Endodermal cell (in vitro differentiated cells): ENCODE measurements at places on chromosomes 3 and 15. TPM values are rescaled to one million over a fixed set of nuclear protein-coding genes. Genes with fewer than 3 reads are reported as not detected.

DNA sequence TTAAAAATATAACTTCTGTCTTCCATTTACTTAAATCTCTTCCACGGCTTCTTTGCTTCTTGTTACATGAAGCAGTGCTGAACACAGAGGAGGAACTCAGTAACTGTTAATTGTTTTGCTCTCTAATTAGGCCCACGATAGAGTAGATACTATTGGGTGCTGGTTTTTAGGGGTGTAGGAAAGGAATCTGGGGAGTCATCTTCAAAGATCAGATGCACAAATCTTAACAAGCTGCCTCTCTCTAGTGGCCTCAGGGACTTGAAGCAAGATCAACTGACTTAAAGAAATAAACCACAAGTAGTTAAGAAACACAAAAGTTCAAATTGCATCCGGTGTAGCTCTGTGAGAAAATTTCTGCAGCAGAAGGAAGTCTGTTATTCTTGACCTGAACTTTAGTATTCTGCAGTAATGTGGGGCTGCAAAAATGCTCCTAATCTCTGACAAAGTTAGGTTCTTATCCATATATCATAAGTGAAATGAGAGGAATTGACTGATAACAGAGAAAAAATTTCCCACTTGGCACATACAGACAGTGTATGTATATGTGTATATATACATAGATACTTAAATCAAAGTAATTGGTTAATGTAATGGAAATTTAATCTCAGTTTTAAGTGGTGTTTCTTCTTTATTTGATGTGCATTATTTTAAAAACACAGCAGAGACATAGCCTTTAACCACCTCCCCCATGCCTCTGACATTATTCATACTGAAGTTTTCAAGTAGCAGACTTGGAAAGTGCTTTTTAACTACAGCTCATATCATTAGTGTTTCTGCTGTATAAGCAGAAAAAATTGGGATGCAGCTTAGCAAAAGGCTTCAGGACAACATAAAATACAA lies 51.8 kb downstream of the CHST2 start:
- no peak for DNase-seq

- DNase-seq: no peak
Measured at GRCh38 chr3:13195374-13195773, 122.1 kb upstream of the IQSEC1 start.

DNA sequence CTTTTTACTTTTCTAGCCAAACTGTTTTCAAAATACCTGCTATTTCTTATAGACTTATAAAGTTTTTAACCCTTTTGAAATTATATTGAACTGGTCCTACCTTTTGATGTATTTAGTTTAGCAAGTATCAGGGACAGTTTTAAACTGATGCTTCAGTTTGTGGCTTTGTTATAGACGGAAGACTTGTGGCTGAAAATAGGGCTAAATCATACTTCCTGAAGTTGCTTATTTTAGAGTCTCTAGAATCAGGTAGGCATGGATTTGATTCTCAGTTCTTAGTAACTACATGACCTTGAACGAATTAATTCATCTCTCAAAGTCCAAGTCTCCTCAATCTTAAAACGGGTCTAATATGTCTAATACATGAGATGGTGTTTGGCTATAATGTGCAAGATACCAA lies 322.8 kb downstream of the RAP2B start:
- DNase-seq: no peak

DNA sequence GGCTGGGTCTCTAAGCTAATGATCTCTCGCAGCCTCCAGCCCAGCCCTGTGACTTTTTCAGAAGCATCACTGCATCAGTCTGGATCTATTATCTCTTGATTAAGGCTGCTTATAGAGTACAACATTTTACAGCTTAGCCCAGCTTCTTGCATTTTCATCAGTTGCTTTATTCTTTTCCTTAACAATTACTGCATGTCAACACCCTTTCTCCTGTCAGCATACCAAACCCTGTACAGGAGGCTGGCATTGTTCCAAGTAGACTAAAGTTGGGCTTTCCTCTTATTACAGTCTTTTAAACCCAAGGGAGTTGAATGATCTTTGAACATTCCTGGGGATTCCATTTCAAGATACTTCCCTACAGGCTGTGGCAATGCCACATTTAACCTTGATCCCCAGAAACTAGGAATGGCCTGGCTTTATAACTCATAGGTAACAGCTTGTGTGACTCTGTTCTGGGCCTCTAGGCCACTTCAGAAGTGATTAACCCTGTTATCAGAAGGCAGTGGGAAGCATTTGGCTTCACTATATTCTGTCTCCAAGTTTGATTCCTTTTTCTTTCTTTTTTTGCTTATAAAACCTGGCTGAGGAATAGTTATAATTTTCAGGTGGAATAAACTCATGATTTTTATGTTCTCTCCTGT lies 182.9 kb downstream of the KCNMB2 start:
- no peak for DNase-seq

DNA sequence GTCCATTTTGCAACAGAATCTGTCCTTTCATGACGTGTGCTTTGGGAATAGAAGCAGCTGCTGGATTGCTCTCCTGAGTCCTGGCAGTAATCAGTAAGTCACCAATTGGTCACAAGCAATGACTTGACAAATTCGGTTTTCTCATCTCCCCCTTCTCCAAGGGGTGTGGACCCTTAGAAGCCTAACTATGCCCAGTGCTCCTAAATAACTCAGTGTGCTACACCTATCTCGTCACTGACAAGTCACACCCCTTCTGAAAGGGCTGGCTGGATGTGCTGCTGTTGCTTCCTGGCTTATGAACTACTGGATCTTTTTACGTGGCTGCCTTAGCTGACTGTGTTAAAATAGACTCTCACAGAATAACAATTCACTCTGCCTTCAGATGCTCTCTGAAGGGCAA lies 1351.5 kb downstream of the ZPLD1 start:
- peak; percentile 45 for DNase-seq

DNA sequence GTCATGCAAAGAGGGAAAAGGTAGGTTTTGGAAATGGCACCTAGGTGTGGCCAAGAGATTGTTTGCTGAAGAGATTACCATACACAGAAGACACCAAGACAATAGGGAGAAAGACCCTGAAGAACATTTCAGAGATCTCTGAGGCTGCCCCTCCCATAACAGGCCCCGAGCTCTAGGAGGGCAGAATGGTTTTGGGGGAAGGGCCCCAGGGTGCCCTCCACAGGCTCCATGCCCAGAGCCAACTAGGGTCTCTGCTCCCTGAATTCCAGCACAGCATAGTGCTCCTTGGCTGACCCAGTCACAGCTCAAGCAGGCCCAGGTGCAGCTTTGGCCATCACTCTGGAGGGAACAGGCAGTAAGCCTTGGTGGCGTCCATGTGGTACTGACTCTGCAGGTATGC lies 163.9 kb downstream of the RAB11A start:
- no peak for DNase-seq

DNA sequence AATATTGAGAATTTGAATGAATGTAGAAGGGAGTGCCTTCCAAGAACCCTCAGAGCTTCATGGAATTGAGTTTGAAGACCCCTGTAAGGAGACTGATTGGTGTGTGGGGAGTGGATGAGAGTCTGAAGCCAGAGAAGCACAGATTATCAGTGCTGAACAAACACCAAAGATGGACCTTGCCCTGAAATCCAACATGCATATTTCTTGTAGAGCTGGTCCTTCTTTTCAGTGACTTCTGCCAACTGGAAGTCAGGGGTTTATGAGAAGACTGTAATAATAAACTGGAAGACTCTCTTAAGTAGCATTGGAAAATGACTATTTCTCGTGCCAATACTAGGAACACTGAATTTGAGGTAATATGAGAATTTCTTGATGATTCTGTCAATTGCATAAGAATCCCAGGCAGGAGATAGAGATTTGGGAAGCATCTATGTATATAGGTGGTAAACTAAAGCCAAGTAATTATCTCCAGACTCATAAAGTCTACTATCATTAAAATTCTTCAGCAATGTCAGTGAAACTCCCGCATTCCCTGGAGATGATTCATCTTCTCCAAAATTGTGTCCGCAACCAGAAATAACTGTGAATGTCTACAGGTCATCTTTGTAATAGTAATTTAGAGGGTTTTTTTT lies 213.8 kb downstream of the IL5RA start:
- no peak for DNase-seq

GRCh38 chr15:101276501-101277037 lies 716 bp downstream of the SELENOS start:
- peak; percentile 60 for DNase-seq

- DNase-seq: no peak
Measured at GRCh38 chr3:42802876-42803413, 1.3 kb downstream of the HIGD1A start.

- DNase-seq: no peak
Measured at GRCh38 chr15:36106640-36107335, 472.6 kb upstream of the CDIN1 start.

DNA sequence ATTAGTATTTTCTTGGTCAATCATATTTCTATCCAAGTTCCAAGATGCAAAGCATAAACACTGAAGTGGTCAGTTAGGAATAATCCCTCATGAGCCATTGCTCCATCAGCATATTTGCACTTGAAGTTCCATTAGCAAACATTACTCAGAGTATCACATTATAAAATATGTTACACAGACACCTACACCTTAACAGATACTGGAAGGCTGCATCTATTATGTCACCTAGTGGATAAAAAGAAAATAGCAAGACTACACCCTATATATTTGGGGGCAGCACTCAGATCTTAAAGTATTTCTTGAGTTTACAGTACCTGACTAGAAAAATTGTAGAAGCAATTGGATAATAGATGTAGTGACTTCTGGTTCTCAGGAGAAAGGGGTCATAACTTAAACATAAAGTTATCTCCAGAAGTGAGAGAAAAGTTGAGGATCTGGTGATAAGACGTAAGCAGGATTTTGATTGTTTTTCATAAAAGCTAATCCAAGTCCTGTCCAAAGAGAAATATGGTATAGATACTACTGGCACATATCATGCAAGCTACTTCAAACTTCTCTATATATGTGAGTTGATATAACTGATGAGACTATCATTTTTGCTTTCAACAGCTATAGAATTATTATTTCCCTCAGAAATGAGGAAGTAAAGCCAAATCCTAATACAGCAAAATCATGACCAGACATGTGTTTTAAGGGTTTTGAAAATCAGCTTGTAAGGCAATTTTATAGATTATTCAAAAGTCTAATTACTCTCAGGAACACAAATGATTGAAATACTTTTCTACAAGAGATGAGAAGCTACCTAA lies 422.2 kb downstream of the GBE1 start:
- no peak for DNase-seq

DNA sequence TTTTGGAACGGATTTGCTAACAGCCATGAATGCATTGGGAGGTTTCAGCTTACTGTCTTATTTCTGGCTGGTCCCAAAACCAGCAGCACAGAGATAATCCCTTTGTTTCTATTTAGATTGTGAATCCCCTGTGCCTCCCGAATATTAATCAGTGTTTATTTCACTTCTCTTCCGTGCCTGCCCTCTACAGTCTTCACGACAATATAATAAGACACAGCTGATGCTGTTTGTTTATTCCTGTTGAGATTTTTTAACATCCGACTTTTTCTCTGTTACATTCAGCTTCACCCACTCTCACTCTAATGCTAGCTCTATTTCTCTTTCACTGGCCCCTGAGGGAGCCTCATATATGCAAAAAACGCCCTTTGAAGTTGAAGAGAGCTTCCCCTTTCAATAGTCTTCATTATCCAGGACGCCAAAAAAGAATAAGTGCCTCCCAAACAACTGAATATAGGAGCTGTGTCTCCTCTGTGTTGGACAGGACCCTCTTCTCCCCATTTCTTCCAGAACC lies 995.3 kb downstream of the ROBO2 start:
- DNase-seq: no peak

DNA sequence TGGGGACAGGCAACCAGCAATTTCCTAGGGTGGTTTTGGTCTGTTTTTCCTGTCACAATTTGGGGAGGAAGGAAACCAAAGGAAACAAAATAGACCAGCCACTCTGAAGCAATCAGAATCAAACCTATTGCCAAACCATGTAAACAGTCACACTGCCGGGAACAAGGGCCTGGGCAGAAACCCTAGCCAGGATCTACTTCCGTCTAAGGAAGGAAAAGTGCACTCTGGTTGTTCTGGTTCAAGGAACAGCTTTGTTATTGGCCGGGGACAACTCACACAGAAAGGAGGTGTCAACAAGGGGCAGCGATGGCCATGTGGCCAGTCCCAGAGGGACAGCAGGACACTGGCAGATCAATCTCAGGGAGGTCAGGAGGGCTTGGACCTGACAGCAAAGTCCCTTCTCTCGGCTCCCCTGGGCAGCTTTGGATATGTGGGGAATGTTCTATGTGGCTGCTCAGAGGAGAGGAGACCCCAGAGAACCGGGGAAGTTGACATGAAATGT lies 17.5 kb upstream of the RAD18 start:
- DNase-seq: no peak

- peak; percentile 86 for DNase-seq
Measured at GRCh38 chr15:74955796-74956647, 550 bp downstream of the RPP25 start.

Gene DZIP1L
- 27.1 to 32.0 TPM (median 27.9 TPM) in 3 replicates for total RNA-seq

Gene CPN2
- not detected in 3 replicates for total RNA-seq

Gene ACSBG1
- total RNA-seq: 0.72 and 1.2 TPM in 2 replicates

Gene ZBED2
- total RNA-seq: not detected in 3 replicates

Gene AP4E1
- total RNA-seq: 5.5 to 7.9 TPM (median 7.8 TPM) in 3 replicates

Gene RSRC1
- 39.4 and 45.3 TPM in 2 replicates for total RNA-seq
